ENCODE measurements at places on chromosomes 7 and 10.
A peak's percentile ranks its signal among the peaks of the same experiment; 100 is the strongest.

- no peak for DNase-seq
Measured at GRCh38 chr7:22718911-22719420, 8.0 kb upstream of the IL6 start.

DNA sequence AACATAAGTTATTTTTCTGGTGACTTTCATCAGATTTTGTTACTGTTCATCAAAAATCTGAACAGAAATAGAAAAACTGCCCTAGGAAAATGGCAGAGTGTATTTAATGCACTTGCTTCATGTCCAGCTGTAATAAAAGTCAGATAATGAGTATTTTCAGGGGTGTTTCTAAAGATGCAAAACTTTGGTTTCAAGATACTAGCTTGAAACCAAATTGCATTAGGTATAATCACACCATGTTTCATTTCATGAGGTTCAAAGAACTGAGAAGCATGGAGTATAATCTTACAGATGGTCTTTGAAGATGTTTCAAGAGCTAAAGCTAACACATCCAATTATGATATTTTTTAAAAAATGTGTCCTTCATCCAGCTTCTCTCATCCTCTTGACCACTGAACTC, 128.9 kb downstream of the NRCAM start:
- DNase-seq, result no peak

DNA sequence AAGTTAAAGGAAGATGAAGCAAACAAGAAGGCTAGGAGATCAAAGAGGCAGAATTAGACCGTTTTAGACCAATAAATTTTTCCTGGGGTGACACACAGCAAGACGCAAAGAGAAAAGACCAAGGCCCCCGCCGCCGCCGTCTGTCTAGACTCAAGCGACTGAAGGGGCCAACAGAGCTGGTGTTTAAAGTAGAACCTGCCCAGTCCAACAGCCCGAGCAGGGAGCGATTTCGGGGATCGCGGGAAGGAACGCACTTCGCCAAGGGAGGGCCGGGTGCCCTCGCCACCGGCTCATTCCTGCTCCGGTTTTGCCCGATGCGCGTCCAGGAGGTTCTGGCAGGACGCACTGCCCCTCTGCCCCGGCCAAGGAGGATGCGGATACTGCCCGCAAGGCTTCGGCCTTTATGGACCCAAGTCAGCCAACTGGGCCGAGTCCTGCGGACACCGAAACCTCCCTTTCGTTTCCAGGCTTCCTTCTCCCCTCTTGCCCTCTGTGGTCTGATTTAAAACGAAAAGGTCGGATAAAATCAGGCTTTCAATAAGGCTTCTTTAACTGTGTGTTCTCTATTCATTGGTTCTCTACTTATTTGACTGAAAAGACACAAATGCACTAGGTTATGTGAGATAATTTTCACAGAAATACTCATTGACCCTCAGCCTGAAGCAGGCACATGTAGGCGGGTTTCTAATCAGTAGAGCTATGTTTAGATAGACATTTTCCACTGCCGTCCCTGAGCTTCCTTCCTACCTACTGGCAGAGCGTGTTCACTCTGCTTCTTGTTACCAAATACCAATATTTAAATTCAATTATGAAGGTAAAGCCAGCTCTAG, 2.2 kb upstream of the HOXA7 start:
- no peak for DNase-seq

DNA sequence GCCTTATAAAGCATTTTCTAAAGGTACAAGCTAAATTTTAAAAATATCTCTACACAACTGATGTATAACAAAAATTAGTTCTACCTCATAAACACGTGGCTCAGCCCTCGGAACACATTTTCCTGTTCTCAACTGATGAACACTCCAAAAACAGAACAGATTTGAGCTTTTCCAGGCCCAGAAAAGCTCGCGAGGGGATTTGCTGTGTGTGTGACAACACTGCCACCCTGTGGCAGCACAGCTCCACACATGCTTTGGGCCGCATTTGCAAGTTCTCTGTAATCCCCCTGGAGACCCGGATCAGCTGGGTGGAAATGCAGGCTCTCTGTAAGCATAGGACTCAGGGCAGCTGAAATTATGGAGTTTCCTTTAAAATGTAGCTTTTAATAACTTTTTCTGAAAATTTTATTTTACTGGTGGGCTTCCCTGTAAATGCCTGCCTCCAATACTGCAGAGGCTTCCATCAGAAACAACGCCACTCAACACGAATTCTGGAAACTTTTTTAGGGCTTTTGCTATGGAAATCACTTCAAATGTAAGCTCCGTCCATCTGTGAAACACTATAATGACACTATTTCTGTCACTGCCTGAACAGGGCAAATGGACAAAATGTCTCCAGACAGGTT, 155.5 kb downstream of the COBL start:
- peak; percentile 56 for DNase-seq

- DNase-seq, result no peak
Measured at GRCh38 chr10:36671607-36672006, 453.8 kb upstream of the ANKRD30A start.

- DNase-seq, result no peak
Measured at GRCh38 chr7:142455392-142455791, 197.5 kb upstream of the PRSS58 start.

- DNase-seq, result peak; percentile 55
Measured at GRCh38 chr7:129122751-129123509, 21.6 kb upstream of the TSPAN33 start.

GRCh38 chr7:130393101-130393561, 12.8 kb downstream of the CPA1 start:
- no peak for DNase-seq
